ENCODE measurements at places on chromosomes 1 and 21. TPM values are rescaled to one million over a fixed set of nuclear protein-coding genes. Genes with fewer than 3 reads are reported as not detected.

Gene MTF2
- total RNA-seq: 42.4 TPM

Gene GSTM1
- 34.5 TPM for total RNA-seq

Gene PRUNE1
- 30.0 TPM for total RNA-seq

Gene ST6GALNAC5
- total RNA-seq: not detected

Gene MARCKSL1
- 18.4 TPM for total RNA-seq

Gene KRTAP22-2
- not detected for total RNA-seq

Gene SERINC2
- 0.32 TPM for total RNA-seq

Gene LIPI
- total RNA-seq: not detected

Gene RSPO1
- not detected for total RNA-seq

Gene RYR2
- total RNA-seq: 0.39 TPM

Gene SPATA21
- total RNA-seq: not detected

Gene DNAJC6
- 1.8 TPM for total RNA-seq

Gene FOXO6
- 1.8 TPM for total RNA-seq

Gene HMGCS2
- not detected for total RNA-seq

Gene TAL1
- total RNA-seq: 44.2 TPM

Gene ZNF669
- total RNA-seq: 8.4 TPM

Gene FAM72C
- total RNA-seq: not detected

Gene SHISAL2A
- 41.9 TPM for total RNA-seq

Gene TRIM46
- total RNA-seq: 12.7 TPM

Gene OR2T4
- total RNA-seq: not detected

Gene PCP4
- total RNA-seq: not detected

Gene PRAMEF14
- total RNA-seq: not detected

Gene GLIS1
- not detected for total RNA-seq

Gene UMODL1
- 0.23 TPM for total RNA-seq

Gene CYP4A22
- total RNA-seq: not detected

Gene GPR37L1
- not detected for total RNA-seq

Gene NIBAN1
- 65.7 TPM for total RNA-seq

Gene PARK7
- total RNA-seq: 106 TPM

Gene HRNR
- total RNA-seq: not detected

Gene CLCNKB
- not detected for total RNA-seq

Gene PRAMEF17
- not detected for total RNA-seq

Gene TCHHL1
- not detected for total RNA-seq

Gene FCAMR
- total RNA-seq: not detected

Gene B3GALT5
- not detected for total RNA-seq

Gene GJA4
- not detected for total RNA-seq

Gene KCNJ15
- total RNA-seq: not detected

Gene RIPK4
- 0.37 TPM for total RNA-seq

Gene CCDC27
- not detected for total RNA-seq

Gene HECTD3
- total RNA-seq: 45.5 TPM

Gene ITLN1
- not detected for total RNA-seq

Gene OTUD7B
- 5.9 TPM for total RNA-seq

Gene FOXD3
- not detected for total RNA-seq

Gene SPATA46
- total RNA-seq: not detected

Gene OR2T11
- total RNA-seq: not detected

Gene LMX1A
- not detected for total RNA-seq

Gene CD1C
- 5.0 TPM for total RNA-seq

Gene TMPRSS3
- 4.5 TPM for total RNA-seq

Gene GUCA2A
- total RNA-seq: not detected

Gene DCDC2B
- total RNA-seq: not detected

Gene CFHR2
- total RNA-seq: not detected

Gene ETNK2
- total RNA-seq: 12.7 TPM

Gene OR6N1
- not detected for total RNA-seq

Gene S100A3
- not detected for total RNA-seq

Gene NBPF19
- total RNA-seq: 70.0 TPM

Gene FMO4
- 1.3 TPM for total RNA-seq

Gene CLEC20A
- not detected for total RNA-seq

Gene NTRK1
- 0.34 TPM for total RNA-seq

All from T-helper 17 cell (primary cell).